ENCODE measurements at places on chromosomes 1 and 21.

GRCh38 chr1:110859062-110859461, 13.9 kb upstream of the CD53 start:
- DNase-seq = no peak

GRCh38 chr1:29358183-29358582, 121.9 kb downstream of the PTPRU start:
- no peak for DNase-seq

GRCh38 chr1:175218786-175219434, 26.3 kb upstream of the KIAA0040 start:
- no peak for DNase-seq

- DNase-seq = no peak
These were observed 3.4 kb upstream of the ETS2 start for GRCh38 chr21:38802050-38803026.

- no peak for DNase-seq
These were observed at the start of gene FCRL6 for GRCh38 chr1:159802111-159802510. Gene FCRL6, plus strand, starts transcription at chr1:159802360. Its CDS starts 65 bp downstream, at chr1:159802425.

DNA sequence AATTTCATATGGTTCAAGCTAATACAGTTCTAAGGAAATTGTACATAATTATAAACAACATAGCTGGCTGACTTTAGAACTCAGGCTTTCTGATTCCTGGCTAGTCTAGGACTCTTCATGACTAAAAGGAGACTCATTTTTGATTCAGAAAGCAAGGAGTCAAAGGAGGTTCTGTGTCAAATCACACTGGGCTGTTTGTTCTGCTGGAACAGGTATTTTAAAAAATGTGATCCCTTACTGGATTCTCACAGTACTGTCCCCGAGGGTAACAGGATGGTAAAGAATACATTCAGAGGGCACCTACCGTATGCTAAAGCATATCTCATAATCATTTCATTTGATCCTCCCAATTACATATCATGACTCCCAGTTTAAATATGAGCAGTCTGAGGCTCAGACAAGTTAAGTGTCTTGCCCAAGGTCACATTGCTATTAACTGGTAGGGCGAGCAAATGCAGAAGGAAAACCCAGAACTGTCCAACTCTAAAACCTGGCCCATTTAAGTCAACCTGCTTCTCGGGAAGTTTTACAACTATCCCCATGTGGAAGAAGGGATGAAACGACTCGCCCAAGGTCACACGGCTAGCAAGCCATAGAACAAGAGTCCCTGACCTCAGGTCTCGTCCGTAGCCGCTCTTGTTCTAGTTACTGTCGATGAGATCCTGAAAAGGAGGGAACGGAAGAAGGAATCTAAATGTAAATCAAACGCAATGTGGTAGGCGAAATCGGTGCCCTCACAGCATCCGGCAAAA, 675 bp downstream of the MYSM1 start:
- no peak for DNase-seq

- DNase-seq = no peak
These were observed 8.2 kb upstream of the PRMT6 start for GRCh38 chr1:107048241-107048640.

- no peak for DNase-seq
These were observed 24.2 kb downstream of the PLEKHA6 start for GRCh38 chr1:204335533-204335932.

- no peak for DNase-seq
These were observed 704 bp downstream of the S100A16 start for GRCh38 chr1:153612111-153612754.

DNA sequence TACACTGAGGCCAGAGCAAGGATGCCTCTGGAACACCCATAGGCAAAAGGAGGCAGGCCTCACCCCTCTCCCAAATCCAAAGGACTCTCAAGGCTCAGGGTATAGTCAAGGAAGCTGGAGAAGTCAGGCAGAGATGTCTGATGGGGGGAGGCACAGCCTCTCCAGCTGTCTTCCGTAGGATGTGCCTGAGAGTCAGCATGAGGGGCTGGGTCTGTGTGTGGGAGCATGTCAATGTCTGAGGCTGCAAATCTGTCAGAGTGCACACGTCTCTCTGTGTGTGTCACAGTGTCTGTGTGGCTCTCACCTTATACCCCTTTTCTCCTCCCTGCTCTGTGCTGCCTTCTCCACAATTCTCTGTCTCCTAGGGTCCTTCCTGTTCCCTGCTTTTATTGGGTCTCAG, 4.0 kb downstream of the HPCAL4 start:
- DNase-seq = no peak

GRCh38 chr1:145720556-145720877, 1.2 kb downstream of the CD160 start:
- no peak for DNase-seq

DNA sequence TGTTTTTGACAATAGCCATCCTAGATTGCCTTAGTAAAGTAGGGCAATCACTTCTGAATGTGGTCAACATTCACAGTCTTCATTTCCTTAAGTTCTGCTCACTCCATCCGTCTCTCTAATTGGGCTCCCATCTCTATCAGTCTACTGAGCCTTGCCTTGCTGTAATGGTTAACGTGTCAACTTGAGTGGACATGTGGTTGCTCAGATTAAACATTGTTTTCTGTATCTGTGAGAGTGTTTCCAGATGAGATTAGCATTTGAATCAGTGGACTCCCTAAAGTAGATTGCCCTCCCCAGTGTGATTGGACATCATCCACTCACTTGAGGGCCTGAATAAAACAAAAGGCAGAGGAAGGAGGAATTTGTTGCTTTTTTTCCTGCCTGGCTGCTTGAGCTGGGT, 26.4 kb downstream of the C1orf216 start:
- DNase-seq = no peak

- no peak for DNase-seq
These were observed 25.3 kb downstream of the FMO2 start for GRCh38 chr1:171210355-171210754.

- no peak for DNase-seq
These were observed 33.8 kb upstream of the RCAN3 start for GRCh38 chr1:24468685-24469316.

DNA sequence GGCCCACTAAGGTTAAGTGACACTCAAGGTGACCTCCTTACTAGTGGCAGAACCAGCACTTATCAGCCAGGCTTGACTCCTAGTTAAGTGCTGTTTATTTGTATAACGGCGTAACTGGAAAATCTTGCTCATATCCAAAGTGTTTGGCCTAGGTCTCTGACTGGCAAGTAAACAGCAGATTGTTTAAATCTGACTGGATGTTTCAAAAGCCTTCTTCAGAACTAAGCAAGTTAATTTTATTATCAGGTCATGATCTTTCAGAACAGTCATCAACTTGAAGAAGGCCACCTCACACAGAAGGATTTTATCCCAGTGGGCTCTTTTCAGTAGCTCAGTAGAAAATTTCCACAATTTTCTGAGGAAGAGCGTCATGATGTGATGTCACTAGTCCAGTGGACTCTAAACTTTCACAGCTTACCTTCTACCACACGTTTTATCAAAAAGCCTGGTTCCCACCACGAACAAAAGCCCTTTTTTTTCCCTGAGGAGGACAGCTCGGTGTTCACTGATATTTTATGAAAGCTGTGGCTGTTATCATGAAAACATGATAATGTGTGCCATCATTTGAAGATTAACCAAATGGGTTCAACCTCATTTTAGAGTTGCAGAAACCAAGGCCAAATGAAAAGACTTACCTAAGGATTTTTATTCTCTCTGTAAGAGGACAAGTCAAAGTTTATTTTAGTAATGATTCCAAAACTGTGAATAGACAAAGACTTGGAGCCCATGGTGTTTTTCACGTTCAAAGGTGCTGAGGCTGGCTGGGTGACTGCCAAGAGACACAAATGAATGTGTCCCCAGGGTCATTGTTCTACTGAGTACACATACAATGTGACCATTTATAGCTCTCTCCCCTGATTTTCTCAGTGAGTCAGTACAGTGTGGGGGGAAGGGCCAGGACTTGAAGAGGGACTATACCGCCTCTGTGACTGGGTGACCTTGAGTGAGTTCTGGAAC, 9.1 kb downstream of the SGIP1 start:
- DNase-seq = peak; percentile 67

GRCh38 chr1:184513421-184513820, 126.6 kb downstream of the C1orf21 start:
- no peak for DNase-seq

- no peak for DNase-seq
These were observed 479 bp upstream of the ACADM start for GRCh38 chr1:75723989-75724471.

DNA sequence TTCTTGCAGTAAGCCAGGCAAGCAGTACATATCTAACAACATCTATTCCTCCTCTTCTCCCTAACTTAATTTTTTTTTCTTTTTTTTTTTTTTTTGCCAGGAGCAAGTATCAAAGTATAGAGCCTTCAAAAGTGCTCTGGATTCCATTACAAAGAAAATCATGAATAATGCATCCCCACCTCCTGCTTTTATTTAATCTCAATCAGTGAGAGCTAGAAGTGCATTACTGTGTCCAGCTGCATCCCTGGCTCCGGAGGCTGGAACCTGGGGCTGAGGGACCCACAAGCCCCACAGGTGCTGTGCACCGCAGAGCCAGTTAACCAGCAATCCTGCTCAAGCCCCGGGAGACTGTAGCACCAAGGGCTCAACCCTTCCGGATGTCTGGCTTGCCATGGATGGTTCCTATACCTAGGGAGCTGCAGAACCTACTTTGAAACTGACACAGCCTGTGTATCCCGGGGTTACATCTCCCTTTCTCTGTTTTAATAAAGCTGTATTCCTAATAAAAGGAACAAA, 455.9 kb upstream of the RUNX1 start:
- DNase-seq = no peak

DNA sequence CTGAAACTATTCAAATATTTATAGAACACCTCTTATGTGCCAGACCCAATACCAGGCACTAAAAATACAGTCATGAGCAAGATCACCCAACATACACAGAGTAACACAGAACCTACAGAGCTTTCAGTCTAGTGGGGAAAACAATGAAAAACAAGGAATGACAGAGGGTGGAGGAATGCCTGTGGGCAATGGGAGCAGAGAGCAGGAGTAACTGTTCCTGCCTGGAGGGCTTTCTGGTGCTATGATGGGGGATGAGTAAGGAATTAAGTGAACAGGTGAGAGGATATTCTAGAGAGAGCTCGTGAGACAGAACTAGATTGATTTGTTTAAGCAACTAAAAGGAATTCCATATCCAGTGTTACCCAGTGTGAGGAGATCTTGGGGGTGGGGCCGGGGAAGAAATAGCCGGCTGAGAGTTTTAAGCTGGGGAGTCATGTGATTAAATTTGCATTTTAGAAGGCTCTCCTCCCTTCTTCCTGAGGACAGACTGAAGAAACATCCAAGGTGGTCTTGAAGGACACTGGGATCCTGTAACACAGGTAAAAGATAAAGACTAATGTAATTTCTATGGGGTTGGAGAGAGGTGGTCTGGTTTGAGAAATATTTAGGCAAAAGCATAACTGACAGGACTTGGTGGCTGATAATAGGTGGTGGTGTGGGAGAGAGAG, 2.1 kb upstream of the CD53 start:
- DNase-seq = no peak

GRCh38 chr1:33161061-33161681, 20.7 kb downstream of the TRIM62 start:
- DNase-seq = no peak

DNA sequence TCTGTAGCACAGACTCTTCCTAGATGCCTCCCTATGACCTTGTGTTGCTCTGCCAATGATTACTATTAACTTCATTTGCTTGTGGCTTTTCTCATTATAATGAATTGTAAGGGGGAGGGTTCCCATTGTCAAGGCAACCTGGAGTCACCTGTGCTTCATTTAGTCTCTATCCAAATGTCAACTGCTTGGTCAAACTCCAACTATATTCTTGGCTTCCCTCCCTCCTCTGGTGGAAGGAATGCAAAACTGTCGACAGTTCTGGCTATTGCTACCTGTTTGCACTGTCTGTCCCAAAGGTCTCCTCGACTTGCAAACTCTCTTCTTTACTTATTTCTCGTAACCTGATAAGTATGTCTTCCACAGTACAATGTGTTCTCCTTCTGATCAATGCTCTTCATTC, 100.3 kb downstream of the CACNA1E start:
- no peak for DNase-seq

- DNase-seq = no peak
These were observed 240.8 kb downstream of the TRABD2B start for GRCh38 chr1:47756411-47756810.

GRCh38 chr1:183577897-183578465, 12.3 kb downstream of the NCF2 start:
- DNase-seq = no peak

DNA sequence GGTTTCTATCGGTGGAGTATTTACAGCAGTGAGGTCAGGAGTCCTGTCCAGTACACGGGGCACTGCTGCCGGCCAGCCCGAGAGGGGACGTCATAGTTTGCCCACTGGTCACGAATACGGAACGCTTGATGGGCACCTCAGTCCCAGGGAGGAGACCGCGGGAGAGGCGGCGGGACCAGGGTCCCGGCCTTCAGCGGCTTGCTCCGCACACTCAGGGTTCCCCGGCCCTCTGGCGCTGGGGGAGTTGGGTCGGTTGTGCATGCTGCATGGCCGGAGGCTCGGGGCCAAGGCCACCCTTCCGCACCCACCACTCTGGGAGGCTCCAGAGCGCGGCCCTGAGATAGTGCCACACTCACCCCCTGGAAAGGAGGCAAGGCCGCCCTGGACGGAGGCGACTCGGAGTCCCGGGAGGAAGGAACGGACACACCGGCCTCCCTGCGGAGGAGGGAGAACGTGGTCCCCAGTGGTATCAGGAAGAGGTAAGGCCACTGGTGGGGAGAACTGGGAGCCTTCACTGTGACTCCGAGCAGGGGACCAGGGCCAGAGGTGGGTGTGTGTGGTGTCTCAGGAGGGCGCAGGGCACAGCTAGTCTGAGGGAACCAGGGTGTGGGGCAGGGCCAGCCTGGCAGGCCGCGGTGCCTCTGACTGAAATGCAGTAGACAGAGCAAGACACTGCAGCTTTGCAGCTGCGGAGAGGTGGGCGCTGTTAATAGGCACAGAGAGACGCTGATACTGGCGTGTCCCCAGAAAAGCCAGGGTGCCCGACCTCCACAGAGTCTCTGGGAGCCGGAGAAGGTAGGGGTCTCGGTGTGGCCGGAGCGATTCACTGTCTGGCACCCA, 28.6 kb upstream of the PRSS38 start:
- DNase-seq = no peak

DNA sequence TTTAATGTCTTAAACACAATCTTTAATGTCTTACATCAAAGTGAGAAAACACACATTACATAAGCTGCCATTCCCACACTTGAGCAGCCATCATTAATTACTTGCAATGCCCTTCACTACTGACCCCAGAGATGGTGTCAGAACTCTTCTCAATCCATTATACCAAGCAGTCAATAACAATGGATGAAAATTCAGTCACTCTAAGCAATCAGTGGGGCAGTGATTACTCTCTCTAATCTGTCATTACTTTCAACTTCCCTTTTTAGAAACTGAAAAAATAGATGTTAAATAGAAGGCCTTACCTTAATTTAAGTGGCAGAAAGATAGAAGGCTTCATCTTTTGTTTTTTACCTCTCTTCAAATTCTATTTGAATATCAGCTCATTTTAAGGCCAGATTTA, 9.7 kb upstream of the FRRS1 start:
- DNase-seq = no peak

DNA sequence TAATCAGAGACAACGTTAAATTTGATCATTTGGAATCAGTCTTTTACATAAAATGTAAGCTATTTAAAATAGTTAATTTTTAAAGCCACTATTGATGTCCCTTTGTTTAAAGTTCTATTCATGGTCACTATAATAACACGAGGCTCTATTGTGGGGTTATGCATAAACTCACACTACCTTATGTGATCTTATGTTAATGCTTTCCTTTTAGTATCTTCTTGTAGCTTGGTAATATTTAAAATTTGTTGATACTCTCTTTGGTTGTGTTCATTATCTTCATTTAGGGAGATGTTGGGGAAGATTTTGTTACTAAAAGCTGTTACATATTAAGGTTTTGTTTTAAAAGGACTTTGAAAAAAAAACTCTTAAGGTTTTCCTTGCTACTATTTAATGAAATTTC, 1.2 kb downstream of the B3GALT2 start:
- DNase-seq = no peak

Measured in NCI-H1048 (cell line).